Stimulated activated CD4-positive, alpha-beta T cell treated with anti-CD3 and anti-CD28 coated beads, Interleukin-1b, Interleukin-23, amount 100 ng/mL, for 24 hours (primary cell): ENCODE measurements at places on chromosomes 5 and 9.

DNA sequence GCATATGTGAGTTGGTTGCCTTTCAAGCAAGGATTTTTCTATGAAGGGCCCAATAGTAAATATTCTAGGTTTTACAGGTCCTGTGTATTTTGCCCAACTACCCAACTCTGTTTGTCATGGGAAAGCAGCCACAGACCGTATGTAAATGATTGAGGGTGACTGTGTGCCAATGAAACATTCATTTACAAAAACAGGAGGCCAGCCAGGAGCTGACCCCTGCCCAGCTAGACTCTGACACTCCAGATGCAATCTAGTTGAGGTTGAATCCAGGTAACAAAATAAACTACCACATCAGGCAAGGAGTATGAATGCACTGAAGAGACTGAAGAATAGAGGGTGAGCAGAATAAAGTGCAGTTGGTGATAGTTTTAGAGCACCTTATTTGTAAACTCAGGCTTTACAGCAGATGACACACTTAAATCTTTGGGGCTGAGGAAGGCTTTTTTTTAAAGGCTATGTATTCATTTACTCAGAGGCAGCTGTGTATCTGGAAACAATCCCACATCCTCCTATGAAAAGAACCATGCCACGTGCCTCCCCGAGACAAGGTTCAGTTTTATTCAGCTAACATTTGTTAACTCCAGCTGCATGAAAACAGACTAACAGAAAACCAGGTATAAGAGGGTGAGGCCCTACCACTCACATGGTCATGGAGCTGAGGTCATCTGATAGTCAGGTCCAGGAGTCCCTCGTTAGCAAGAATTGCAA lies 60.7 kb downstream of the SLC1A1 start:
- no peak for DNase-seq

- DNase-seq = no peak
These were observed 708 bp upstream of the CSNK1G3 start for GRCh38 chr5:123511290-123511647.

DNA sequence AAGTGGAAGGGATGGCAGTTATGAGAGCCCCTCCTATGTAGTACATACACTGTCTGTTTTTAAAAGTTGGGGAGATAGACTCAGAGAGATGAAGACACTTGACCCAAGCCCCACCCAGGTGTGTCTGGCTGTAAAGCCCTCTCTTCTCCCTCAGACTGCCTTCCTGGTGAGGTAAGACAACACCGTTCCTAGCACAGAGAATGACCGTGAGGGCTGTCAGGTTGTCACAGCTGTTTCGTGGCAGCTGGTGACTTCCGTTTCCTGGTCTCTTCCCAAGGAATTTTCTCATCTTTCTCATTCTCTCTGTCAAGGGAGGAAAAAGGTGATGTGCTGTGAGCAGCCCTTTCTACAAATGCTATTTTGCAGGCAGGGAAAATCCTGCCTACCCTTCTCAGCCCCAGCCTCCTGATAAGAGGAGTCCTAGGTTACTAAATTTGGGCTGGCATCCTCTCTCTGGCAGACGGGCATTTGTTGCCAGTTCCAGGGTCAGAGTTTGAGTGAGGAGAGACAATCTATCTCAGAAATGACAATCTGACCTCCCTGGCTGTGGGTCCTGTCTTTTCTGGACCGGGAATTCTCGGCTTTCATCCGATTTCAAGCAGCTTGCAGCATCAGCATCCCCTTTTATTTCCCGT lies 263.5 kb upstream of the PANK3 start:
- no peak for DNase-seq

DNA sequence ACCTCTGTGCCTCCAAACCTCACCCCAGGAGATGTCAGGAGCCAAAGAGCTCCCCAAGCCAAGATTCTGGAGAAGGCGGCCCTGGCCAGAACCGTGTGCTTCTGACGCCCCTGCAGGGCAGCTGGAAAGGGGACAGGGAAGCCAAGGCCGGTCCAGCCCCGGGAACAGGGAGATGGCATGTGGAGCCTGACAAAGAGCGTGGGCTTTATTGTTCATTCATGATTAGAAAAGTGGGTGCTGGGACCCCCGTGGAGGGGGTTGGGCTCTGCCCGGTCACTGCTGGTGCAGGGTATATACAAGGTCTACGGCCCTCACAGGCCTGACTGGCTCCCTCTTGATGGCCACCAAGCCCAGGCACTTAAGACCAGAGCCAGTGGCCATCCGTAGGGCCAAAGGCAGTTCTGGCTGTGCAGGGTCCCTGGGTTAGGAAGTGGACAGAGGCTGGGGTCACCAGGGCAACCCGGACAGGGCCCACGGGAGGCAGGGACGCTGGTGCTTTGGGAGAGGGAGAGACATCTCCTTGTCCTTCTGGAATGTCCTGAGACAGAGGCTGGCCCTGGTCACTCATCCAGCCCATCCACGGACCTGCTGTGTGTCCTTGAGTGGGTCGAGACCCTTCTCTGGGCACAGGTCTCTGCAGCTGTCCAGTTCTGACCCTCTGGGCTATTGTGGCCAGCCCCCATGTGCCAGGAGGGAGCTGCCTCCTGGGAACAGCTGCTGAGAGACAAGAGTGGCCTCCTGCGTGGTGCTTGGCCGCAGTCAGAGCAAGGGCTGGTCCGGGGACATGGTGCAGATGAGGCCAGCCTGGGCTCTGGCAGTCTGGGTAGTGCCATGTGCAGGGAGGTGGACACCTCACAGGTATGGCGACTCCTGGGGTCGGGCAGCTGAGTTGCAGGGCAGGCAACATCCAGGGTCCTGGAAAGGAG lies 12.5 kb downstream of the NINJ1 start:
- no peak for DNase-seq

DNA sequence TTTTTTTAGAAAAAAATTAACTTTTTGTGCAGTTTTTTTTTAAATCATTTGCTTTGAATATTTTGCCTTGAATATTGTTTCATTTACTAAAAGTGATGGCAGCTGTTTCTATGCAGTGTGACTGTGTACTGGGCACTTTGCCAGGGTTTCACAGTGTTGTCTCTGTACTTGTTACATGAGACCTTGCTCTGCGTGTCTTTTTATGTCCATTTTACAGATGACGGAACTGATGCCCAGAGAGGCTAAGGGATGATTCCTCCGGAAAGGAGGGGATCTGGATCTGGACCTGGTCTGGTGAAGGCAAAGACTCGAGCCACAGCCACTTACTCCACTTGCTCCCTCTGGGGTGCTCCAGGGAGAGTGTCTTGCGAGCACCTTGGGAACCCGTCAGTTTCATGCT lies 124.8 kb upstream of the PTCH1 start:
- DNase-seq = no peak
